T-helper 2 cell (primary cell): ENCODE measurements at places on chromosomes 16 and 17.

DNA sequence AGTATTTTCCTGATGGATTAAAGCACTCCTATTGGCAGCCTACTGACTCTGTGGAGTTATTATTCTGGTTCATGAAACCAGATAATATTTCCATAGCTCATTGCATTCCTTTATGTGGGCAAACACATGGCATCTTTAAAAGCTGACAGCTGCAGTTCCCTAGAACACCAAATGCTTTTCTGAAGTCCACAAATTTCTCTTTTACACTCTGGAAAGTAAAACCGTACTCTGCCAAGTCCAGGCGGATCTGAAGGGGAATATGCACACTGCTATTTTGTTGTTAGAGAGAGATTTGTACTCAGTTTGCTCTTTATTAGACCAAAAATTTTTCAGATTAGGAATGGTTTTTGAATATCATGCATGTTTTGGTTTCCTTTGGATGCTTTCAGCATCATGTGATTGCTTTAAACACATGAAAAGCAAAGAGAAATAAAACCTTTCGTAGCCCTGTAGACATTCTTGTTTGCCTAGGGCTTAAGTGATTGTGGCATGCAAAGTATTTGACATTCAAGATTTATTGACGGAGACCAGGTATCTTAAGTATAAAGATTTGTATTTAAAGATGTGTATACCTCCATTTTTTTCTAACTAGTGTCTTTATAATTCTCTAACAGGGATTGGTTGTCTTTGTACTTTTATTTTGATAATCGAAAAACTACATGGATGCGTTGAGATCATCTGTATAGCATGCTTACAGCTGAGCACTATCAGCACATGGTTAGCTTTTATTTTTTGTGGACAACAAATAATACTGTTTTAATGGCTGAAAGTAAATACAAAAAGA lies 19.5 kb downstream of the SEC14L1 start:
- no peak for DNase-seq

- no peak for DNase-seq
Observed at GRCh38 chr16:87107201-87107600, 210.0 kb downstream of the C16orf95 start.

DNA sequence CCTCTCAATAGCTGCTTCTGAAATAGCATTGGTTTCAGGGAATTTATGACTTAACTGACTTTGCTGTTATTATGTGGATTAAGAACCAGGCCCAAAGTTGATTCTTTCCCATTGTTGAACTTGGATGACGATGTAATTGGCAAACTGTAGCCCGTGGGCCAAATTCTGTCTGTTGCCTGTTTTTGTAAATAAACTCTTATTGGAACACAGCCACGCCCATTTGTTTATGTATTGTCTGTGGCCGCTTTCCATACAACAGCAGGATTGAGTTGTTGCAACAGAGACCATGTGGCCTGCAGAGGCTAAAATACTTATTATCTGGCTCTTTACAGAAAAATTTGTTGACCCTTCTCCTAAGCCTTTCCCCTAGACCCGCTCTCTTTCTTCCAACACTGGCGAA lies 31.6 kb downstream of the NTN1 start:
- DNase-seq: no peak

- DNase-seq: no peak
Observed at GRCh38 chr16:19005561-19006445, 22.1 kb downstream of the TMC7 start.

DNA sequence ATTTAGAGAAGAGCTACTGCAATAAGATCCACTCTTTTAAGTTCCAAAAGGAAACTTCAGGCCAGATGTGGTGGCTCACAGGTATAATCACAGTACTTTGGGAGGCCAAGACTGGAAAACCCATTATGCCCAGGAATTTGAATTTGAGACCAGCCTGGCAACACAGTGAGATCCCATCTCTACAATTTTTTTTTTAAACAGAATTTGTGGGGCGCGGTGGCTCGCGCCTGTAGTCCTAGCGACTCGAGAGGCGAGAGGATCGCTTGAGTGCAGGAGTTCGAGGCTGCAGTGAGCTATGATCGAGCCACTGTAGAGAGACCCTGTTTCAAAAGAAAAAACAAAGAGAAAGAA lies 793 bp downstream of the COG7 start:
- DNase-seq: no peak

DNA sequence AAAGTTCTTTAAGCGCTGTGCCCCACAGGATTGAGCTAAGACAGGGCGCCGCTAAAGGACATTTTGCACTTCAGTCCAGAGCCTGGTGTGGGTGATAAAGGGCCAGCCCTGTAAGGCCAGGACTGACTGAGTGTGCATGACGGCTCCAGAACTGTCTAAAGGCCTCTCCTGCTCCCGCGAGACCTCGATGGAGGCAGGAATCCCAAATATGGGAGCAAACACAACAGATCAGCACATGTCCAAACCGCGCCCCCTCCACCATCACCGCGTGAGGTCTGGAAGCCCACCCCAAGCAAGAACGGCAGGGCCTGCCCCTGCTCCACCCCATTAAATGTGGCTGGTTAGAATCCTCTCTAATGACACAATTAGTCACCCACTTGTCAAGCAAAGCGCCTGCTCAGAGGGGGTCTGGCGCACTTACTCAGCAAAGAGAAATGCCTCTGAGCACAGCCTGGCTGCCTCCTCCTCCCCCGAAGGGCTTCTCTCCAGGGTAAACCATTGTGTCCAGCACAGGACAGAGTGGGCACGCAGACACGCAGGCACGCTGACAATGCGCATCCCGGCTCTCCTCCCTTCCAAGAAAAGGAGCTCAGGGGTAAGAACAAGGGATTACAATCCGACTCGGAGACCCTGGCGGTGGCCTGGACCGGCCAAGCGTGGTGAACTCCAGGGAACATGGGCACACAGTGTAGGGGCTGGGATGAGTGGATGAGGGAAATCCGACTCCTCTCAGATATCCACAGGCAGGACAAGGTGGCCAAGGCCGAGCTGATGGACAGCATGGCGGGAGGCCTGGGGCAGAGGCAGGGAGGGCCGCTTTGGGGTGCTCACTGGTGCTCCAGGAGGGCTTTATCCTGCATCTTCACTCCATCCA lies 1.5 kb downstream of the MXRA7 start:
- DNase-seq: no peak

- no peak for DNase-seq
Observed at GRCh38 chr17:58402047-58402446, 15.3 kb downstream of the RNF43 start.

DNA sequence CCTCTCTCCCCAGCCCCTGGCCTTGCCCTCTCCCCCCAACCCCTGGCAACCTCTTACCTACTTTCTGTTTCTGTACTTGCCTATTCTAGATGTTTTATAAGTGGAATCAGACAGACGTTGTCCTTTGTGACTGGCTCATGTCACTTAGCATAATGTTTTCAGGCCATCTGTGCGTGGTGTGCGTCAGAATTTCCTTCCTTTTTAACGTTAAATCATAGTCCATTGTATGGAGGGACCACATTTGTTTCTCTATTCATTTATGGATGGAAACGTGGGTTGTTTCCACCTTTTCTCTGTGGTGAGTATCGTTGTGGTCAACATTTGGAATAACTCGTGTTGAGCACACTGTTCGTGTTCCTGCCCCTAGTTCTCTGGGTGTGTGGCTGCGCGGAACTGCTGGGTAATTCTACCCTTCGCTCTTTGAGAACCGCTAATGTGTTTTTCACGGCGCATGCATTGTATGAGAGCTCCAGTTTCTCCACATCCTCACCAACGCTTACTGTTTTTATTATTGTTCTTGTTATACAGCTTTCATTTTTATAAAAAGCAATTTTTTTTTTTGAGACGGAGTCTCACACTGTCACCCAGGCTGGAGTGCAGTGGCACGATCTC lies 26.3 kb downstream of the ACTG1 start:
- DNase-seq: no peak

DNA sequence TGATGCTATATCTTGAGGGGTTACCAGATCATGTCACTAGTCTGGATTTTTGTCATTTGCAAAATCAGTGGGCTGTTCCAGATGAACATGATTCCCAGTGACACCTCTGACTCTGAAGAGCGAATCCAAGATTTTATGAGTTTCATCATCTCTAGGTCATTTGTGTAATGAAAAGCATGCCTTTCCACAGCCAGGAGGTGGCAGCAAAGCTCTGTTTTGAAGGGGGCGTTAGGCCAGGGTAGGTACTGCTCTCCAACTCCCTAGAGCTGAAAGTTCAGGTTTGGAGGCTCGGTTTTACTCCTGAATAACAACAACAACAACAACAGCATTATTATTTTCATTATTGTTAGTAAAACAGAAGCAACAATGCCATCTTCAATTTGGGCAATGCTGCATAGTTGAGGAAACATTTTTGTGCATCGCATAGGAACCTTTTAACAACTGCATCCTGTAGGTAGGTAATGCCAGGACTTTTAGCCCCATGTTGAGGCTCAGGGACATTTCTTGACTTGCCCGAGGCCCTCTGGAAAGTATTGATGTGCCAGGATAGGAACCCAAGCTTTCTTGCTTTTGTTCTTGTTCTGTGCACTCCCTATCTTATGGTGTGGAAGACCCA lies 77.0 kb downstream of the MYH13 start:
- no peak for DNase-seq

- DNase-seq: no peak
Observed at GRCh38 chr17:2044263-2044894, 2.6 kb downstream of the OVCA2 start.

DNA sequence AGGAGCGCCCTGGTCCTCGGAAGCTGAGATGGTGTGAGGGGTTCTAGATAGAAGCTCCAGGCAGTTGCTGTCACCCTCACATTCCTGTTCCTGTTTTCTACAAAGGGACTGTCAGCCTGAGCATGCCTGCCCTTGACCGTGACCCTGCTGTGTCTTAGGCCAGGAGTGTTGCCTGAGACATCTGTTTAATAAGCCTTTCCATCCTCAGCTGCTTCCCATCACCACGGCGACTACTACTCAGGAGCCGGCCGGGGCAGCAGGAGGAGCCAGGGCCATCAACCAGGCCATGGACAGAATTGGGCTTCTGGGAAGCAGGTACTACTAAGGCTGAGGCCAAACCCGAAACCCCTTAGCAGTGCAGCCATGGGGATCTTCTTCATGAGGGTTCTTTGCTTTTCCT lies 151.4 kb downstream of the KATNIP start:
- DNase-seq: no peak

GRCh38 chr17:75110234-75110937 lies 617 bp downstream of the ARMC7 start:
- DNase-seq: no peak

DNA sequence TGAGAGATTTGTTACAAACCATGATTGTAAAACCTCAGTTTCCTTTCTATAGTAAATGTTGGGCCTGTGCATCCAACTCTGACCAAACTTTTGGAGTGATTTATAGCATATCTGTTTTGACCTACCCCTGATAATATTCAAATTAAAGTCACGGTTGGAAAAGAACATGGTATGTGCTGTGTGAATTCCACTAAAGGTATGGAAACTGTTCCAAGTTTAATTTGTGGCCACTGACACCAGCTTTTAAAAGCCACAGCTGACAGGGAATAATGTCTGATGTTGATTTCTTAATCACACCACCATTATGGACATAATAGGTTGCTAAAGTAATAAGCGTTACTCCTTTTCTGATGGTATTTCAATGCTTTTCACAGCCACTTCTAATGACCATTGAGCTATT lies 1215.9 kb downstream of the CDH8 start:
- no peak for DNase-seq

DNA sequence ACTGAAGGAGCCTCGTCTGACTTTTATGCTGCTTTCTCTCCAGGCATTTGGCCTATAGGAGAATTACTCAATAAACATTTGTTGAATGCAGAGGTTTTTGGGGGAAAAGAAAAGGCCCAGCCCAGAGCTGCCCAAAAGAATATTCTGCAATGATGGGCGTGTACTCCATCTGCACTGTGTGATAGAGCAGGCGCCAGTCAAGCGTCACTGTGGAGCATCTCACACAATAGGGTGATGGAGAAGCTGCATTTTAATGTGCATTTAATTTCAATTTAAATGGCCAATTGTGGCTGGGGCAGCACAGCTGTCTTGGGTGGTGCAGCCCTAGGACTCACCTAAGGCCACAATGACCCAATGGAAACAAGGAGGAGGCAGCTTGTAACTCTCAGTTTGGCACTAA lies 20.6 kb downstream of the GLYR1 start:
- no peak for DNase-seq

GRCh38 chr16:2361129-2361528 lies 20.6 kb upstream of the ABCA3 start:
- no peak for DNase-seq

DNA sequence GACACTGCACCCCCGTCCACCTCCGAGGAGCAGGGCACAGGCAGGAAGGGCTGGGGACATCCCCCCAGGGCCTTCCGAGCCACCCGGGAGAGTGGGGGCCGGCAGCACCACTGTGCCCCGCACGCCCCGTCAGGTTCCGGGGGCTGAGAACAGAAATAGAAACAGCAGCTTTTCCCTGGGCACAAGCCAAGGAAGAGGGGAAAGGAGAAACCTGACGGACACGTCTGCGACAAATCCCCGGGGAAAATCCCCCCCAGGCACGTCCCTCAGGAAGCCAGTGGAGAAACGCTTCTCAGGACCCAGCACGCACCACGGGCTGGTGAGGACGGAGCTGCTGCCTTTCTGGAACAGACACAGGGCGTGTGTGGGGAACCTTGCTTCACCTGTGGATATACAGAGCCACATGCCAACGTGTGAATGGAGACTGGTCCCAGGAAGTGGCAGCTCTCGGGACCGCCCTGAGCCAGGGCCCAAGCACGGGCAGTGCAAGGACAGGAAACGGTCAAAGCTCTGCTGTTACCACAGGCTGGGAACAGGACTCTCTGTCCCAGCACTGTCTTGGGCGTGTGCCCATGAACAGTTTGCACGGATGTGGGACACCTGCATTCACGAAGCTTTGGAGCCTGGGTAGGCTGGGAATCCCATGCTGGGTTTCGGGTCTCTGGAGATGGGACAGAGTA lies 1.2 kb upstream of the TMEM204 start:
- no peak for DNase-seq

GRCh38 chr17:7114875-7115614 lies 423 bp upstream of the ASGR2 start:
- DNase-seq: no peak

DNA sequence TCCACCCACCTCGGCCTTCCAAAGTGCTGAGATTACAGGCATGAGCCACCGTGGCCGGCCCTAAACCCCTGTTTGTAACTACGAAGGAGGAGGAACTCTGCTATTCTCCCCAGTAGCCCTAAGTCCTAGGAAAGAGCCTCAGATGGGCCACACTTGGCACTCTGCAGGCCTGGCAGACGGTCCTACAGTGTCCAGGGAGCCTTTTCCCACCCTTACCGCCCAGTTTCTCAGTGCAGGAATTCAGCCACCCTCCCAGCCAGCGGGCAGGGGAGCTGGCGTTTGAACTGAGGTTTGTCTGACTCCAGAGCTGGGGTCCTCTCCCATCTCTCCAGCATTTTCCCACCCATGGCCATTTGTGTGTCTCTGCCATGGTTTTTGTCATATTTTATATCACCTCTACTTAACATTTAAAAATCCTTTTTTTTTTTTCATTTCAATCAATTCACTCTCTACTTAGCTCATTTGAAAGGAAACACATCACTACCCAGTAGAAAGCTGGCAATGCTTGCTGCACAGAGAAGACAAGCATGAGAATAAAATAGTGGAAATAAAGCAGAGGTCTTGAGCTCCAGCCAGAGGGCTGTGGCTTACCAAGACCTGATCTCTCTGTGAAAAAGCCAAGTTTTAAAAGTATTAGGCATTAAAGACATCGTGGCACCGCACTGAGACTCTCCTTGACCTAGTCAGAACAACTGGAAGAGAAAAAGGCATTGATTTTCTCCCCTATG lies 34.9 kb downstream of the BCO1 start:
- DNase-seq: no peak

- DNase-seq: no peak
Observed at GRCh38 chr16:11256661-11257130, 692 bp upstream of the SOCS1 start.

- DNase-seq: no peak
Observed at GRCh38 chr17:48546924-48547807, 2.3 kb upstream of the HOXB2 start.
